ENCODE measurements at places on chromosomes 3 and 15.

- no peak for DNase-seq
Observed at GRCh38 chr15:64072812-64073211, 20.8 kb downstream of the CIAO2A start.

DNA sequence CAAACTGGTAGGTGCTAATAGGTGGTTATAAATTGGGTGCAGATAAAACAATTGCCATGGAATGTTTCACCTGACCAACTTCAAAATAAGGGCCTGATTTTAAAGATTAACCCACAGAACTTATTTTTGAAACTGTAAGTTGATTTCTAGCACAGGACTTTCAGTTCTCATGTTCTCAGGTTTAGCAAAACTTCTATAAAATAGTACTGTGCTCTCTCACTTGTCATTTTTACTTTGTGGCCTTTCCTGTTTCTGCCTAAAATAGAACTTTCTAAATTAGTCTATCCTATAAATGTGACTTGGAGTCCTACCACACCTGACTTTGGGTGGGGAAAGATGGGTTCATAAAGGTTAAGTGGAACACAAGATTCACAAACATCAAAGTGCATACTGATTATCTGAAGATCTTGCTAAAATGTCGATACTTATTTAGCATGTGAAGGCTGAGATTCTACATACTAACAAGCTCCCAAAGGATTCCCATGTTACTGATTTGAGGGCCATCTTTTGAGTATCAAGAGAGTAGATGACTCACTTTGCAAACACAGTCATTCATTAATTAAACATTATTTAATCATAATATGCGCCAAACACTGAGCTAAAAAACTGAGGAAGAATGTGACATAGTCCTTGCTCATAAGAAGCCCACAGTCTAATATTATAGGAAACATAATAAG is 38.6 kb downstream of the BTLA start:
- DNase-seq, result no peak

GRCh38 chr15:83914906-83915305 is 261.0 kb downstream of the ADAMTSL3 start:
- DNase-seq, result no peak

- DNase-seq, result no peak
Observed at GRCh38 chr3:140449413-140450256, 228.2 kb upstream of the TRIM42 start.

DNA sequence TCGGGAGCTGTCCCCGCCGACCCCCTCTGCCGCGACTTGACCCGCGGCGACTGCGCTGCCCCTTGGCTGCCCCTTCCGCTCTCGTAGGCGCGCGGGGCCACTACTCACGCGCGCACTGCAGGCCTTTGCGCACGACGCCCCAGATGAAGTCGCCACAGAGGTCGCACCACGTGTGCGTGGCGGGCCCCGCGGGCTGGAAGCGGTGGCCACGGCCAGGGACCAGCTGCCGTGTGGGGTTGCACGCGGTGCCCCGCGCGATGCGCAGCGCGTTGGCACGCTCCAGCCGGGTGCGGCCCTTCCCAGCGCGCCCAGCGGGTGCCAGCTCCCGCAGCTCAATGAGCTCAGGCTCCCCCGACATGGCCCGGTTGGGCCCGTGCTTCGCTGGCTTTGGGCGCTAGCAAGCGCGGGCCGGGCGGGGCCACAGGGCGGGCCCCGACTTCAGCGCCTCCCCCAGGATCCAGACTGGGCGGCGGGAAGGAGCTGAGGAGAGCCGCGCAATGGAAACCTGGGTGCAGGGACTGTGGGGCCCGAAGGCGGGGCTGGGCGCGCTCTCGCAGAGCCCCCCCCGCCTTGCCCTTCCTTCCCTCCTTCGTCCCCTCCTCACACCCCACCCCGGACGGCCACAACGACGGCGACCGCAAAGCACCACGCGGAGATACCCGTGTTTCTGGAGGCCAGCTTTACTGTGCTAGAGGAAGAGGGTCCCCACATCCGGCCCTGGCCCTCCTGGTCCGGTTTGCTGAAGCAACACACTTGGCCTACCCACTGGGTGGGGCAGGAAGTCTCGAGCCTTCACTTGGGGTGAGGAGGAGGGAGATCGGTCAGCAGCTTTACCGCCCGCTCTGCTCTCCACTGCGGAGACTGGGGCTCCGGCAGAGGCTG is at the start of gene RASSF1:
Gene RASSF1 (minus strand): TSS at position 389 of the 882 bp plus-strand sequence. CDS start 31 bp downstream, at position 358.
- DNase-seq, result no peak

GRCh38 chr3:62892951-62893350 is 17.7 kb upstream of the CADPS start:
- no peak for DNase-seq

- no peak for DNase-seq
Observed at GRCh38 chr3:184745526-184745925, 33.7 kb upstream of the MAGEF1 start.

DNA sequence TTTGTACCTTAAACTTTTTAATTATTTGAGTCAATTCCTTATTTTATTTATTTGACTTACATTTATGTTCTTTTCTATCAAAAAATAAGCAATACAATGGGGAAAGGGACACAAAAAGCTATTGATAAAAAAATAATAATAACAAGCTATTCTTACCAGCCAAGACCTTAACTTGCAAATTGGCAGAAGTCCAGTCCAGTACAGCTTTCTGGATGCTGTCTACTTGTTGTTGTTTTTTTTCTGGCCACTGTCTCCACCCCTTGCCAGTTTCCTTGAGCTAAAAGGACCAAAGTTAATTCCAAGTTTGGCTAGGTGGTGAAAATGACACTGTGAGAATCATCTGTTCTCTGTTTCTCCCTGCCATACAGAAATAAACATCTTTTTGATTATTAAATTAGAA is 232.2 kb downstream of the PTPRG start:
- no peak for DNase-seq

- no peak for DNase-seq
Observed at GRCh38 chr3:124381575-124382333, 348.5 kb upstream of the UMPS start.

- no peak for DNase-seq
Observed at GRCh38 chr3:148128136-148128535, 569.6 kb upstream of the AGTR1 start.

- no peak for DNase-seq
Observed at GRCh38 chr15:95162967-95163531, 931.7 kb downstream of the MCTP2 start.

DNA sequence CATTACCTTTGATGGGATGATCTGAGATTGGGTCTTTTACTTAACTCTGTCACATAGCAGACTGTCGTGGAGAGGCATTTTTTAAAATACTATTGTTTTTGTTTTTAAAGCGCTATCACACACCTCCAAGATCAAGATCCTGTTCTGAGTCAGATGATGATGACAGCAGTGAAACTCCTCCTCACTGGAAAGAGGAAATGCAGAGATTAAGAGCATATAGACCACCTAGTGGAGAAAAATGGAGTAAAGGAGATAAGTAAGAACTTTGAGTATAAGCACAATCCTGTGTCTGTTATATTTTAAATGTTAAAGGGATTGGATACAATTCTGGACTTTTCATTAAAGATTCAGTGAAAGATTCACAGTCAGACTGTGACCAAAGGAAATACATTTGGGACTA is 18.4 kb upstream of the ZBTB47 start:
- no peak for DNase-seq

GRCh38 chr3:124582621-124583395 is 147.4 kb upstream of the UMPS start:
- DNase-seq, result no peak

DNA sequence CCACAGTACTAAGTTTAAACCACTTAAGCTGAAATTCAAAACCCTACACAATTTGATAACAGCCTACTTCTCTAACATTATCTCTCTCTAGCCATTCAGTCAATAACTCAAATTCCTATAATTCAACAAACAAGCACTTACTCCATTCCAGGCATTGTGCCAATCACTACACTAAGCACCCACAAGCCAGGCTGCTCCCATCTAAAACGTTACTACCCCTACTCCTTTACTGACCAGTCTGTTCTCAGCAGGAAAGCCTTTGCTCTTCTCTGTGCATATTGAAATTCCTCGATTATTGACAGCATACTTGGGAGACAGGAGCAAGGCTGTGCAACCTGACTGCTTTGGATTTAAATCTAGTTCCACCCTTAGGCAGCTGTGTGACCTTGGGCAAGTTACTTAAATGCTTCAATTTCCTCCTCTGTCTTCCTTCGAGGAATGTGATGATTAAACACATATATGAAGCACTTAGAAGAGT is 177.2 kb upstream of the THBS1 start:
- DNase-seq, result no peak

GRCh38 chr3:184155644-184156521 is 706 bp downstream of the DVL3 start:
- no peak for DNase-seq

DNA sequence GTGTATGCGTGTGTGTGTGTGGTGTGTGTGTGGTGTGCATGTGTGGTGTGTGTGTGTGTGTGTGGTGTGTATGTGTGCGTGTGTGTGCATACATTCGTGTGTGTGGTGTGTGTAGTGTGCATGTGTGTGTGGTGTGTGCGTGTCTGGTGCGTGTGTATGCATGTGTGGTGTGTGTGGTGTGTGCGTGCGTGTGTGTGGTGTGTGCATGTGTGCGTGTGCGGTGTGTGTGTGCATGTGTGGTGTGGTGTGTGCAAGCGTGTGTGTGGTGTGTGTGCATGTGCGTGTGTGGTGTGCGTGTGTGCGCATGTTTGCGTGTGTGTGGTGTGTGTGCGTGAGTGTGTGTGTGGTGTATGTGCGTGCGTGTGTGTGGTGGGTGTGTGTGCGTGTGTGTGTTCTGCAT is 210.4 kb downstream of the LRTM1 start:
- DNase-seq, result no peak

DNA sequence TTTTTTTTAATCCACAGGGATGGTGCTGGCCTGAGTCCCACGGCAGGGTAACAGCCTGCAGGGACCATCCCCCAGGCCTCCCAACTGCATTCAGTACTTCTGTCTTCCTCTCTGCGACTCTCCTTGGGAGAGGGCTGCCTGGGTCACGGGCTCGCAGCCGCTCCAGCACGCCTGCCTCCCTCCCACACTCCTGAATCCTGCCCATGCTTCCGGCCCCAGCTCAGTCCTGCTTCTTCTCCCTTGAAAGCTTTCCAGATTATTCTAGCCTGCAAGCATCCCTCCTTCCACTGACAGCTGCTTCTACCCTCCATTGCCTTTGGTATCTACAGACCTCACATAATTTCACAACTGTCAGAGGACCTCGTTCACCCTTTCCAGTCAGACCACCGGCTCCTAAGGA is 32.4 kb downstream of the MEGF11 start:
- no peak for DNase-seq

DNA sequence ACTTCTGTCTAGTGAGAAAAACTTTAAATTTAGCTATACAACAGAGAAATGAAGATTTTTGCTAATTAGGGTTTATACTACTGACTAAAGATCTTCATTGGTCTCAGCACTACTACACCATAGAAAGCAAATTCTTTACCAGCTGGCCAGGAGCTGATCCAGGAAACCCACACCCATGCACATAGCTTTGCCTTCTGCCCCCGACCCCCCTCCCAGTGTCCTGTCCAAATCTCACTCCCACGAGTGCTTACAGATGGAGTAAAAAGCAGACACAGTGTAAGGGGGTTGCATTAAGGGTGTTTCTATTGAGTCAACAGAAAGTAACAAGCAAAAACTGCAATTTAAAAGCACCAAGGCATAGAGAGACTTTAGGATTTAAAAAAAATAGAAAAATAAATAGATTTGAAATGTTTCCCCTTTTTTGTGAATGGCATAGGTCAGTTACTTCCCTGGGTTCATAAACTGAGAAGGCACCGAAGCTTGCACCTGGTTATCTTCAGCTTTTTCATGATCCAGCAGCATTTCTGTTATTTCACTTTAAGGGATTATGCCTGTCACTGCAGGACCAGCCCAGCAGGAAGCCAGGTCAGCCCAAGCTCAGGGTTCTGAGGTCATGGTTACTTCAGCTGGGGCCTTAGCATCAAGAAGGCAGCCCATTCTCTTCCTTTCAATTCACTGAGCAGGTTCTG is 124.3 kb downstream of the CTNNB1 start:
- no peak for DNase-seq

GRCh38 chr15:45391746-45392583 is 13.6 kb upstream of the GATM start:
- no peak for DNase-seq

GRCh38 chr3:197407053-197407452 is 108.6 kb upstream of the DLG1 start:
- no peak for DNase-seq

- DNase-seq, result no peak
Observed at GRCh38 chr15:91853948-91854638, 585 bp downstream of the SLCO3A1 start.

DNA sequence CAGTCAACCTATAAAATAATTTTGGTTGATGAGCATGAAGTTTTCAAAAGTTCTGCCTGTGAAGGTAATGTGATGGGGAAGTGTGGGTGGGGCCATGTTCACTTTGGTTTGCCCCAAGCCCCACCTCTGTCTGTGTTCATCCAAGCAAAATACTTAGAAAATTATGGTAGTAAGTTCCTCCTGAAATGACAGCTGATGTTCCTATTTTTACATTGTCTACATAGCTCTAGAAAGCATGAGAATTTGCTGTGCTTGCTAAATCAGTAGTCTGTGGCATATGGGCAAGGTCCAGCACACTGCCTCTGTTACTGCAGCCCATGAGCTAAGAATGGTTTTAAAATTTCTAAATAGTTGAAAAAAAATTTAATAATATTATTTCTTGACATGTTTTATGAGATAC is 21.9 kb upstream of the CP start:
- no peak for DNase-seq

DNA sequence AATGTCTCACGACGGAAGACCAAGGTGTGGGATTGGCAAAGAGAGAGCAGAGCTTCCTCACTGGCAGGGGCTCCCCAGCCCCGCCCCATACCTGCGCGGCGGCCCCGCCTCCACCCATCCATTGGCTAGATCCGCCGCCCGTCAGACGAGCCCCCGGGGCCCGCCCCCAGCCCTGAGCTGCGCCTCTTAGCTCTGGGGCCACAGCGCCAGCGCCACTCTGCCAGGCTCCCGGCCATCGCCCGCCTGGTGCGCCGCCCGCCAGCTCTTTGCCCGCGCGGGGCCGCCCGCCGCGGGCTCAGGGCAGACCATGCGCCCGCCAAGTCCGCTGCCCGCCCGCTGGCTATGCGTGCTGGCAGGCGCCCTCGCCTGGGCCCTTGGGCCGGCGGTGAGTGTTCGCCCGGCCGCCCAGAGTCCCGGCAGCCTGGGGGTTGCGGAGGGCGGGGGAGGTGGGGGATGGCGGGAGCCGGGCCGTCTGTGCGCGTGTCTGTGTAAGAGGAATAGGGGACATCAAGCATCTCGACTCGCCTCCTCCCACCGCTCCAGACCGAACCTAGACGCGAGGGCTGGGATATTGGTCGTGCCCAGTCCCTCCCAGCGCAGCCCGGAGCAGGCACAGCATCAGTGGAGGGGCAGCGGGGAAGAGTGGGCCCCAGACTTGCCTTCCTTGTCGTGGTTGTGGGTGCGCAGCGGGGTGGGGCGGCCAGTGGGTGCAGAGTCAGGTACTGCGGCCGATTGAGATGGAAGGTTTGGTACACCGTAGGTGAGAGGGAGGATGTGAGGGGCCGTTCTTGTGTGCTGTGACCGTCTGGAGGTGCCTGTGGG is at the start of gene VIPR1:
Gene VIPR1 (plus strand): TSS at position 215 of the 822 bp plus-strand sequence. CDS start 93 bp downstream, at position 308.
- no peak for DNase-seq

DNA sequence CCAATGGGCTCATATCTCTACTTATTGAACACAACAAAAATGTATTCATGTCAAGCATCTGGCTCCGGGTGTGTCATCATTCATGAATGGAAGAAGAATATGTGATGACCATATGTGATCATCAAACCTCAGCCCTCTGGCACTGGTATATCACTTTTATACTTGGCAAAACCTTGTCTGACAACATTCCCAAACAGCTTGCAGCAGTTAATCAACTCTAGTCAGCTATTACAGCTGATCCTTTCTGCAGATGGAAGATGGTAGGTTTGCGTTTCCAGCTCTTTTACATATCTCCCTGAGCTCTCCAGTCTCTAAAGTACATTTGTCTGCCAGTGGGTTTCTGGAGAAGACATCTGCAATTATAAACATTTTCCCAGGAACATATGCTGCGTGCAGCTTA is 6.6 kb downstream of the PLSCR5 start:
- DNase-seq, result no peak

Data from urinary bladder (tissue), 4 donors.